ENCODE measurements at places on chromosomes 12 and 14.

DNA sequence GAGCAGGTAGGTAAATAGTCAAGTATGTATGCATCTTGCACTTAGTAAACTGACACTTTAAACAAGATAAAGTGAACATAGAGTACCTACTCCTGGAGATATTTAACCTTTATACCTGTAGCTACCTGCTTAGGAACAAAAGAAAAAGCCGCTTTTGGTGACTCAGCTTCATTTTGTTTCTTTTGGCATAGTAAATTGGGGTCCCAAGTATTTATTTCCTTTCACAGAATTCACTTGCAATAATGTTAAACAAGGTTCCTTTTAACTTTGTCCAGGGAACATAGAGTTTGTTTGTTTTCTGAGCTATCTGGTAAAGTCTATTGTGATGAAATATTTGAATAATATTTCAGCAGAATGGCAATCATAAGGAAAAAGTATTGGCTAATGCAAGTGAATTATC, 20.0 kb downstream of the SLCO1B3 start:
- no peak for DNase-seq

DNA sequence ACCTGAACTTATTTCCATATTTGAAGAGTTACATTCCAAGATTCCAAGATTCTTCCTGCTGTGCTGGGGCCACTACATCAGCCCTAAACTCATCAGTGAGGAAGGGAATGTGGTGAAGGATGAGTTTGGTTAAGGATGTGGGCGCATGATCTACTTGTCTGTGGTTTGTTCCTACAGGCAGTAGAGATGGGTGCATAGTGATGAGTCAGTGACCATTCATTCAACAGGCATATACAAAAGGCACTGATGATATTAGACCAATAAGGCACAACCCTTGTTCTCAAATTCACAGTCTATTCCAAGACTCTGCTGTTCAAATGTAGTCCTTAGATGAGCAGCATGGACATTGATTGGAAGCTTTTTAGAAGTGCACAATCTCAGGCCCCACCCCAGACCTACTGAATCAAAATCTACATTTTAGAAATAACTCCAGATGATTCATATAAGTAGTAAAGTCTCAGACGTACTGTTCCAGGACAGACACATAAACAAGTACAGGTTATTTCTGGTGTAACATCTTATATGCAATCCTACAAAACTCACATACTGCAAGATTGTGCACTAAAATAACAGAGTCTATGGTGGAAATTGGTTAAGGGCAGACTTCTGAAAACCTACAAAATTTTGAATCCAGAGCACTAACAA, 47.7 kb upstream of the MAP3K9 start:
- DNase-seq: no peak

GRCh38 chr14:104560586-104560945, 19.0 kb upstream of the C14orf180 start:
- no peak for DNase-seq

- peak; percentile 54 for DNase-seq
Observed at GRCh38 chr14:95319312-95320077, at the start of gene CLMN. Gene CLMN, minus strand, starts transcription at chr14:95319908. Its CDS starts 116 bp downstream, at chr14:95319792.

DNA sequence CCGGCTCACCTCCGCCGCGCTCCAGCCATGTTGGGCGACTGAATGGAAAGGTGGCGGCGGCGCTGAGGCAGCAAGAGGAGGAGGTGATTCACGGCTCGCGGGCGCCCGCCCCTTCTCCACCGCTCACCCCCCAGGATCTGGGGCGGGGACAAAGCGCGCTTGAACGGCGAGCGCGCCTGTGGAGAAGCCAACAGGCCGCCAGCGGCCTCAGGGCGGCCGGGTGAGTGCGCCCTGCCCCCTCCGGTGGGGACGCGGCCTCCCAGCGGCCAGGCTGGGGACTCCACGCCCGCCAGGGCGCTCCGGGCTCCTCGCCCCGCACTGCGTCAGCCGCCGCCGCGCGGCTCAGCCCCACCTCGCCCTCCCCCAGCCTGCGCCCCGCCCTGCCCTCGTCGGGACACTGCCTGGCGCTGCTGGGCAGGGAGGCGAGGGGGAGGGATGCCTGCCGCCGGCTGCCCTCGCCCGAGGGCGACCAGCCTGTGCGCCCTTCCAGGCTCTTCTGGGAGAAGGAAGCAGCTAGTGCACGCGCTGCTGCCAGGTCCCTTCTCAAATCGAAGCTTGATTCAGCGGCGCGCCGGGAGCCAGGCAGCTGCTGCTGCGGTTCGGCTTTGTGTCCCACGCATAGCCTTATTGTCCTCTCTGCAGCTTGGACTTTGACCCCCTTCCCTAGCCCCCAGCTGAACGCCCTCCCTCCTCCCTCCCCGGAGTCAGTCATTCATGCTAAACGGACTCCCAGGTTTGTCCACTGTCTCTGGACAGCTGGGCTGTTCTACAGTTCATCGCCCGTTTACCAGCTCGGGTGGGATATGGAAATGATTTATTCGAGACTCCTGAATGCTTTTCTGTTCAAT, at the start of gene KIF21A:
TSS of gene KIF21A (minus strand) at position 40 of the 848 bp plus-strand sequence. CDS start 150 bp downstream, outside the sequence.
- DNase-seq: peak; percentile 52

DNA sequence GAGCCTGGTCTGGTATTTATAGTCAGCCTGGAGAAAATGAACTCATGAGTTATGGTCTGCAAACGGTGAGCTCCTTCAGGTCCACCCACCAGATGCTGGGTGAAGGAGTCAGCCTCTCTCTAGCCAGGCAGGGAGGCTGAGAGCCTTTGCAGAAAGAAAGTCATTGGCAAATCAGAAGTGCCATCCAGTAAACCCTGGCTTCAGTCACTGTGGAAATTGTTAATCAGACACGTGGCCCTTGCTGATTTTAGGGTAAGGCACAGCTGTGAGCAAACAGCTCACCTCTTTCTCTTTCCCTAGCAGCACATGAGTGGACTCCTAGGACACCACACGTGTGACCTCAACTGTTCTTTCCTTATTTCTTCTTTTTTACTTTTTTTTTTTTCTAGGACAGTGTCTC, 44.9 kb downstream of the CHST11 start:
- no peak for DNase-seq

GRCh38 chr14:82778008-82778590, 1244.4 kb upstream of the SEL1L start:
- no peak for DNase-seq

DNA sequence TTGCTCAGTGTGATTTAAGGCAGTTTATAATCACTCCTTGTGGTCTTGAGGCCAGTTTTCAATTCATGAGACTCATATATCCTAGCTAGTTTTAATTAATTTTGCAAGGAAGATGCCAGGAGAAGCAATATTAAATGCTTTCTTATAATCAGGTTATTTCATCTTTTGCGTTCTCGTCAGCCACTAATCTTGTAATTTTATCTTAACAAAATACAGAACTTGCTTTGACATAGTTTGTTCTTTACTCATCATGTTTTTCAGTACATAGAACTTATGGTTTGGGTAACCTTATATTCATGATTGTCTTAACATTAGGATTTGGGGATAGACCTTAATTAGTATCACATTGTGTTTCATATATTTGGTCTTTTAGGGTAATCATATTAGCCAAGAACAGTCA, 76.0 kb downstream of the LIN52 start:
- DNase-seq: no peak

DNA sequence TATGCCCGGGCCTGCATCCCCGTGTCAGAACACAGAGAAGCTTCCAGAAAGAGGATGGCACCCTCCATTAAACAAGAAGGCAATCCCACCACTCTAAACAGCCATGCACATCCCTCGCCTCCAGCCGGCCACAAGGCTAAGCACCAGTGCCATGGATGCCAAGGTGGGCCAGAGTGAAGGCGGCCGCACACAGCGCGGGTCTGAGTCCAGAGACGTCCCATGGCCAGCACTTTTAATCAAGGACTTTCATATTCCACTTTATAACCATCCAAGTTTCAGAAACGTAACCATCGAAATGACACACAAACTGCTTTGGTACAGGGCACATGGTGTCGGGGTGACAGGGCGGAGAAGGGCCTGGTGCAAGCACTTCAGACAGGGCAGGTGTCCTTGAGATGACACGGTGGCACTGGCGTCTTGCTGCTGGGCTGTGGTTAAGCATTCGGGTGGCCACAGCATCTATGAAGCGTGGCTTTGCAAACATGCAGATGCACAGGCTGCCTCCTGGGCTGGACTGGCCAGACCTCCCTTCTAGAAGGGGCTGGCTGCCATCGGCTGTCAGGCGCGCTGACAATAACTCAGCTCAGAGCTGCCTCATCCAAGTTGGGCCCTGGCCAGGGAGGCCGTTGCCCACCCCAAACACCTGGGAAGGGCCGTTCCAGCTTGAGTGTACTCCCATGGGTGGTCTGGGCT, 117.2 kb downstream of the RFLNA start:
- DNase-seq: no peak

GRCh38 chr12:40078266-40078665, 27.6 kb downstream of the SLC2A13 start:
- DNase-seq: no peak

DNA sequence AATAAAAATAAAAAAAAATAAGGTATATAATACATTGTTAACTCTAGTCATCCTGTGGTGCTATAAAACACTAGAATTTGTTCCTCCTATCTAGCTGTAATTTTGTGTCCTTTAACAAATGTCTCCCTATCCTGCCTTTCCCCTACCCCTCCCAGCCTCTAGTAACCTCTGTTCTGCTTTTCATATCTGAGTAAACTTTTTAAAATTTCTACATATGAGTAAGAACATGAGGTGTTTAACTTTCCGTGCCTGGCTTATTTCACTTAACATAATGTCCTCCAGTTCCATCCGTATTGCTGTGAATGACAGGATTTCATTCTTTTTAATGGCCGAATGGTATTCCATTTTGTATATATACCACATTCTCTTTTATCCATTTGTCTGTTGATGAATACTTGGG, 71.3 kb upstream of the GNG2 start:
- no peak for DNase-seq
